ENCODE measurements at places on chromosomes 2 and 18.
A peak's percentile ranks its signal among the peaks of the same experiment; 100 is the strongest.

DNA sequence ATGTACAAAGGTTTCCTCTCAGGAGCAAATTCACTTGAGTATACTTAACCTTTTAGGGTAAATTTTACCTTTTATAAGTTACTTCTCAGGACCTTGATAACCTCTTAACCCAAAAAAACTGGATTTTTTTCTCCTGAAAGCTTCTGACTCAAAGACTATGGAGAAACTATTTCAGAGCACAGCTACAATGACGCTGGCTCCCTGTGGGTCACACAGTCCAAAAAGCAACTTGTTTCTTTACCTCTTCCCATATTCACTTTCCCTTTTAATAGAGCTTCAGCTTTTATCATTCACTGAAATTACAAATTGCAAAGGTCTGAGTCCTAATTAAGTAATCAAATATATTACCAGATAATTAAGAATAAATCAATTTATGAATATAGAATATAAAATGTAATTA lies 32.4 kb downstream of the GTF3C3 start:
- DNase-seq = no peak

DNA sequence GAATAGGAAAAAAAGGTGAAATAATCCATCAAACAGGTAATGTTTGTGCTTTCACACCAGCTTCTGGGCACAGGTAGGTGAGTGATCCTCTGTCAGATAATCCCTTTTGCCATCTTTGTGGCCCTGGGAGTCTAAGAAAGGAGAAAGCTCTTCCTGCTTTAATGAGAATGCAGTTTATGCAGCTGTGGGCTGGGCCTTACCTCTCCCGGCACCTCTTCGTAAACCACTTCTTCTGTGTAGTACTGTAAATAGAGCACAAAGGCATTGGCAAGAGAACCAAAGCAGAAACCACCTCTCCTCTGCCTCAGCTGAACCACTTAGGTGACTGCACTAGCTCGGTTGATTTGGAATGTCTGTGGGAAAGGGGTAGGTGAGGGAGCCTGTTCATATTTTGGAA lies 4.9 kb downstream of the NEB start:
- no peak for DNase-seq

GRCh38 chr2:241184901-241185300 lies 3.6 kb upstream of the ANO7 start:
- no peak for DNase-seq

GRCh38 chr2:202114291-202114690 lies 41.2 kb downstream of the KIAA2012 start:
- no peak for DNase-seq

DNA sequence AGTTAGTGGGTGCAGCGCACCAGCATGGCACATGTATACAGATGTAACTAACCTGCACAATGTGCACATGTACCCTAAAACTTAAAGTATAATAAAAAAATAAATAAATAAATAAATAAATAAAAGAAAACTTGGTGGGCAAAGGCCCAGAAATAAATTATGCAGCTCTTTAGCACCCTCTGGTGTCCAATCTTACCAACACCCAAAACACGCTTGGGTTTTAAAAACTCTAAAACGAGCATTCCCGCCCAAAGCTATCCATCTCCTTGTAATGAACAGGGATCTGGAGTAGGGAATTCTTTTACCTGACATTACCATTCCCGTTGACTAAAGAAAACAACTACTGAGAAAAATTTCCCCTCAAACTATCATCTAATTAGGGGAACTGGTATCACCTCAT lies 2005.9 kb upstream of the CELF4 start:
- DNase-seq = peak; percentile 8

DNA sequence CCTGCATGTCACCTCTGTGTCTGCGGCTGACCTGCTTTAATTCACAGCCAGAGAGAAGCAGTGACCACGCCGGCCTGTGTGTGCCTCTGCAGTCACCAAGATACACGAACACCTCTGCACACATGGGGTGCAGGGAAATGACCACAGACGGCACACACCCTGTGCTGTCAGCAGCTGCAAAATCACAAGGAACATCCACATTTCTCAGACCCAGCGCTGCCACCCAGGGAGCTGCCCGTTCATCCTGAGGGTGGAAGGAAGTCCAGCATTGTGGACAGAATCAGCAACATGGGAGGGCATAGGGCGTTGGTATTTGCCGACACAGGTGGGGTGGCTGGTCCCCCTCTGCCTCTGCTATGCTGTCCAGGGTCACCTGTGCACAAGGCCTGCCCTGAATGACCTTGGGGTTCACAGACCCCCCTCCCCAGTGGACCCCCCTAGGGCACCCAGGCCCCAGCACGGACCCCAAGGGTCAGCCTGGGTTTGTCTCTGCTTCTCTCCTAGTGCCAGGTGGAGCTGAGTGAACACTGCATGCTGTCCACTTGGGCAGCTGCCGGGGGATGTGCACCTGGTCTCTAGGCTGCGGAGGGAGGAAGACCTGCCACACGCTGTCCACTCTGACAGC lies 107.4 kb downstream of the PXDN start:
- DNase-seq = no peak

DNA sequence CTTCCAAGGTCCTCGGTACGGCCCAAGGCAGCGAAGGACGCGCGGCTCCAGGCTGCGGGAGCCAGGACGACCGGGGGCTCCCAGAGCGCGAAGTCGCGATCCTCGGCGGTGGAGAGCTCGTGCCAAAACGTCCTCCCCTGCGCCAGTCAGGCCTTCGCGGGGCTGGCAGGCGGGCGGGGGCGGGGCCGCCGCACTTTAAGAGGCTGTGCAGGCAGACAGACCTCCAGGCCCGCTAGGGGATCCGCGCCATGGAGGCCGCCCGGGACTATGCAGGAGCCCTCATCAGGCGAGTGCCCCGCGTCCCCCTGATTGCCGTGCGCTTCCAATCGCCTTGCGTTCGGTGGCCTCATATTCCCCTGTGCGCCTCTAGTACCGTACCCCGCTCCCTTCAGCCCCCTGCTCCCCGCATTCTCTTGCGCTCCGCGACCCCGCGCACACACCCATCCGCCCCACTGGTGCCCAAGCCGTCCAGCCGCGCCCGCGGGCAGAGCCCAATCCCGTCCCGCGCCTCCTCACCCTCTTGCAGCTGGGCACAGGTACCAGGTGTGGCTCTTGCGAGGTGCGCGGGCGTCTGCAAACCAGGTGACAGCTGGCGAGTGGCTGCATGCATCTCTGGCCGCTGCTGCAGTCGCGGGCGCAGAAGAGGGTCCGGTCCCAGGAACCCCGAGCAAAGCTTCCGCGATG lies at the start of gene CIDEA:
Gene CIDEA (plus strand): TSS at position 226 of the 684 bp plus-strand sequence. CDS start 23 bp downstream, at position 249.
- DNase-seq = no peak

- DNase-seq = no peak
Measured at GRCh38 chr2:28164280-28164801, 228.3 kb upstream of the FOSL2 start.

- DNase-seq = no peak
Measured at GRCh38 chr2:119338826-119339561, 27.6 kb downstream of the C2orf76 start.

DNA sequence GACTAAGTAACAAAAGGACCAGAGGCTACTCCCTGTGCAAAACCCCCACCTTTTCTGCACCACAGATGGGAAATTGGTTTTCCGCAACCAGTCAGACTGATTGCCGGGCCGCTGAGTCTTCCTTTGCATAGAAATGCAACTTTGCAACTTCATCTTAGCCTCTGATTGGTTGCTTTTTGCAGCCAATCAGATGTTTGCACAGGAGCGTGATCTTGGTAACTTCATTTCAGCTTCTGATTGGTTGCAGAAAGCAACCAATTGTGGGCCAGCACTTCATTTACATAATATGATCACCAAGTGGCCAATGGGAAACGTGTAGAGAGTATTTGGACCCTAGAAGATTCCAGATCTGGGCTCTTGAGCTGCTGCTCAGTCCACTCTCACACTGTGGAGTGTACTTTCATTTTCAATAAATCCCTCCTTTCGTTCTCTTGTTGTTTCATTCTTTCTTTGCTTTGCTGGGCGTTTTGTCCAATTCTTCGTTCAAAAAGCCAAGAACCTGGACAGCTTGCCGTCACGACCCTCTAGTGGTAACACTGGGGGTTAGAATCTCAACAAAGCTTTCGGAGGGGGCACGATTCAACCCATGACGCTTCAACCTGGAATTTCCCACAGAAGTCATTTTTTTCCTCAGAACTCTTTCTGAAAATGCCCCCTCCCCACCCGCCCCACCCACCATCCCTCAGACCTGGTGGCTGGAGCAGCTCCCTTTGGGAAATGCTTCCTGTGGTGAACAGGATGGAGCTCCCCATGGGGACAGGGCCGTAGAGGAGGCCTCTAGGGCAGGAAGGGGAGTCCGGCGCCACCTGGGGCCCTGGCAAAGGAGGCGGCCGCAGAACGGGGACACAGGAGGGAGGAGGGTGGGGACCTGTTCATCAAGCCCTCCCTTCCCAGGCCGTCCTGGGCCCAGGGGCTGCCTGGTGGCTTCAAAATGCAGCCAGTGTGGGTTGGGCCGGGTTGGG lies 31.8 kb upstream of the KCNF1 start:
- no peak for DNase-seq

GRCh38 chr2:55418072-55418471 lies 1.6 kb downstream of the CCDC88A start:
- peak; percentile 52 for DNase-seq

- no peak for DNase-seq
Measured at GRCh38 chr2:136325844-136326331, 207.9 kb upstream of the CXCR4 start.

- DNase-seq = no peak
Measured at GRCh38 chr2:135590619-135591260, 59.5 kb downstream of the R3HDM1 start.

- no peak for DNase-seq
Measured at GRCh38 chr2:70472221-70472890, 81.3 kb downstream of the TGFA start.

GRCh38 chr18:12233378-12233777 lies 20.8 kb upstream of the CIDEA start:
- DNase-seq = no peak

DNA sequence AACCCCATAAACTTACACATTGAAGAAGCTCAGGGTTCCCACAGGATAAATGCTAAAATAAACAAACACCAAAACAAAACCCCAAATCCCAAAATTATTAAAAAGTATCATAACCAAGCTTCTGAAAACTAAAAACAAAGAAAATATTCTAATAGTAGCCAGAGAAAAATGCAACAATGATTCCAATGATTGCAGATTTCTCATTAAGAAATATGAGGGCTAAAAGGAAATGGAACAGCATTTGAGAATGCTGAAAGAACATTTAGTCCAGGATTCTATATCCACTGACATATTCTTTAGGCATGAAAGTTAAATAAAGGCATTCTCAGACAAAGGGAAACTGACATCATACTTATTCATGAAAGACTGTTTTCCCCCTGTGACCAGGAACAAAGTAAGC lies 212.4 kb downstream of the SLC4A10 start:
- DNase-seq = no peak

DNA sequence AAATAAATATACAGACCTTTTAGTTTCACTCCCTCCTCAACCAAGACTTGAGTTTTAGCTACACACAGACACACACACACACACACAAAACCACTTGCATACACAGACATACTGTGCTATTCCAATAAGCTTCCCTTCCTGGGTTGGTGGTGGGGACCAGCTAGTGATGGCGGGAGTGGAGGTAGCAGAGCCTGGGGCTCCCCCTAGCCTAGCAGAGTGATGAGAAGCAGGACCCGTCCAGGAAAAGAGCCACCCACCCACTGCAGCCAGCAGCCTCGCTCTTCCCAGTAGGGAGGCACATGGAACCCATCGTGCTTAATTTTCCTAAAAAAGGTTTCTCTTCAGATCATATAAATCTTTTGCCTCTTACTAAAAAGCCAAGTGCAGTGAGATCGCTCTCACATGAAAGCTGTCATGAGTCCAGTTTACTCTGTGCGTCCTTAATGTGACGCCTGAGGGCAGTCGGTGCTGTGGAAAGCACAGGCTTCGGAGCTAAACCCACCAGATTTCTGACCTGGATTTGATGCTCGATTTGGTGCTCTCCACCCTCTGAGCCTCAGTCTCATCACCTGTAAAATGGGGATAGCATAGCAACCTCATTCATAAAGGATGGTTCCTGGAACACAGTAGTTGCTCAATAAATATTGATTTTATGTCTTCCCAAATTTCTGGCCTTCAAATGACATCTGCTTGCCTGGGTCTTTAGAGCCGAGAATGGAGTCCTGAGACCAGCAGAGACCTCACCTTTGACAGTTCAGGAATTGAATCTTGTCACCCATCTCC lies 60.1 kb upstream of the YWHAQ start:
- no peak for DNase-seq

DNA sequence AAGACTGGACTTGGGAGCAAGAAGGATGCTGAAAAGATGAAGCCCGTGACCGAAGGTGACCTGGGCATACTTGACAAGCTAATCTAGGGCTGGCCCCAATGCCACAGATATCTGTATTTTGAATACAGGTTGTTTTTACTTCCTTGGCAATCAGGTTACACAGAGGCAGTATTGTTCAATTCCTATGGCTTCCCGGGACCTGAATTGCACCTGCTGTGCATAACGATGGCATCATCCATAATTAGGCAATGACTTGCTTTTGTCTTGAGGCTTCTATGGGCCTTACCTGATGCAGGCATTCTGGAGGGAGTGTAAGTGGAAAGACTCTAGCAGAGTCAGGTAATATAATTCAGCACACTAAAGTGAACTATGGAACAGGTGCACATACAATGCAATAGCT lies 60.6 kb upstream of the CUL3 start:
- DNase-seq = no peak

- no peak for DNase-seq
Measured at GRCh38 chr2:77831060-77831459, 308.9 kb upstream of the LRRTM4 start.

- no peak for DNase-seq
Measured at GRCh38 chr18:13376298-13376840, 157.8 kb downstream of the LDLRAD4 start.

GRCh38 chr2:235575431-235575830 lies 81.6 kb downstream of the AGAP1 start:
- no peak for DNase-seq

DNA sequence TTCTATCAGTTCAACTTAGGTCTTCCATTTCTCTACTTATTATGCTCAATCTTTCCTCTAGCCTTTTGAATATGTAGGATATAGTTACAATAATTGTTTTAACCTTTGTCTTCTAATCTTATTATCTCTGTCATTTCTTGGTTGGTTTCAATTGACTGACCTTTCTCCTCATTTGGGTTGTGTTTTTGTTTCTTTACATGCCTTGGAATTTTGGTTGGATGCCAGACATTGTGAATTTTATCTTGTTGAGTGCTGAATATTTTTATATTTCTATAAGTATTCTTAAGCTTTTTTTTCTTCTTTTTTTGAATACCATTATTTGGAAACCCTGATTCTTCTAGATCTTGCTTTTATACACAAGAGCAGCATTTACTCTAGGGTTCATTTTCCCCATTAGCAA lies 30.7 kb upstream of the TMEM247 start:
- no peak for DNase-seq

DNA sequence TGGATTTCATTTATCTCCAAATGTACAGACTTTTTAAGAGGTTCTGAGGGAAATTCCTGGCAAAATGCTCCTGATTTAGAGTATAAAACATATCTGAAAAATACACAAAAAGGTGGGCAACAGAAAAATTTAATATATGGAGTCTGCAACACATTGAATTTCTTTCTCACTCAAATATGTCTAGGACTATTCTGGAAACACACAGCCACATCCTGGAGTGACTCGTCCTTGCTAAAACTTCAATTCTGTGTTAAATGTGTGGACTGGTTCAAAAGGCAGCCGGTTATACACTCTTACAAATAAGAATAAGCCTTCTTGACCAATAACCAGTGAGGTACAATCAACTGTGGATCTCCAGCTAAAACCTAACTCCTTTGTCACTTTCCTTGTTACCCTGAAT lies 44.1 kb upstream of the RND3 start:
- no peak for DNase-seq

All from RKO (cell line).